ENCODE measurements at places on chromosomes 6 and 20.
A peak's percentile ranks its signal among the peaks of the same experiment; 100 is the strongest.

- DNase-seq = no peak
These were observed 43.7 kb upstream of the DST start for GRCh38 chr6:56686429-56686828.

DNA sequence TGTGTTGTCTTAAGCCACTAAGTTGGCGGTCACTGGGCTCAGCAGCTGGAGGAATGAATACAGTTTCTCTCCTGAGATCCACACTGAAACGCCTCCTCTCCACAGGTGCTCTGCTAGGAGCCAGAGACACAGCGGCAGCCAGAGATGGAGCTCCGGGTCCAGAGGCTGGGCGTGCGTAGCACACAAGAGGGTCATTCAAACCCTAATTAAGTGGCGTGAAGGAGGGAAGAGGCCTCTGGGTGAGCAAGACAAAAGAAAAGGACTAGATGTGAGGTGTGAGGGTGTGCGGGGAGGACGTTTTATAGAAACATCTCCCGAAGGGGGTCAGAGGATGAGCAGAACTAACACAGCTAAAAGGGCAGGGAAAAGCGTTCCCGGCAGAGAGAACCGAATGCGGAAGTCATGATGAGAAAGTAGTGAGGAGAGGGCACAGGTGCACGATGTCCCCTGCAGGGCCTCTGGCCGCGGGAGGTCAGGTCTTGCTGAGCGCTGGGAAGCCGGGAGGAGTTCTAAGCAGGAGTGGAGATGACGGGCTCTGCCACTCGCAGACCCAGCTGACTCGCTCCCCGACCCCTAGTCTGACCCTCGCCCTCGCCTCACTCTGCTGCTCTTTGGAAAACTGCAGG, 54.4 kb downstream of the BMP7 start:
- no peak for DNase-seq

DNA sequence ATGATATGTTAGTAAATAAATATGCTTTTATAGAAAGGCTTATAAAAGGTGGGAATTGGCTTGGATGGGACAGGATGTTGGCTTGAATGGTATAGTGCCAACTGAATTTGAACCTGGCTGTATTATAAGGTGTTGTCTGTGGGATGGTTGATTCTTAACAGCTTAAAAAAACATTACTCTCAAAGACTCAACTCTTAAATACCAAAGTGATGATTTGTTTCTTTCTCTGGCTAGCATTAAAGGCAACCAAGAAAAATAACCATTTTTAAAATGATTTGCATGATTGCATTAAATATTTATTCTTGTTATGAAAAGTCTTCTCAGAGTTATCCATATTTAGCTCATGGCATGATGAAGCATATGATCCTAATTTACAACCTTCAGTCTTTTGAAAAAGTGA, 216.2 kb downstream of the RIMS1 start:
- DNase-seq = no peak

DNA sequence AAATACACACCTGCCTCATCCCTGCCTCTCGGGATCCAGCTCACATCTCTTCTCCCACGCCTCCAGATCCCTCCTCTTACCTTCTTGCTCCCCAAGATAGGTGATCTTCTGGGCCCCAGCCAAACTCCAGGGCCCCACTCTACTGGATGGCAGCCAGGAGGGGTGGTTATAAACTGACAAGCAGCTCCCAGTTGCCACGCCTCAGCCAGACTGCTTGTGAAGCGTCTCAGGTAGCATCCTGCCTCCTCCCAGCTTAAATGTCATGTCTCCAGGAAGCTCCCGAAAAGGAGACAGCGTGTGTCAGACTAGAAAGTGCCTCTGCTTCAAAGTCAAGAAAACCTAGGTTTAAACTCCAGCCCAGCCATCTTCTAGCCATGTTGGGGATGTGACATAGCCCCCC, 114.1 kb downstream of the LRFN2 start:
- DNase-seq = no peak

DNA sequence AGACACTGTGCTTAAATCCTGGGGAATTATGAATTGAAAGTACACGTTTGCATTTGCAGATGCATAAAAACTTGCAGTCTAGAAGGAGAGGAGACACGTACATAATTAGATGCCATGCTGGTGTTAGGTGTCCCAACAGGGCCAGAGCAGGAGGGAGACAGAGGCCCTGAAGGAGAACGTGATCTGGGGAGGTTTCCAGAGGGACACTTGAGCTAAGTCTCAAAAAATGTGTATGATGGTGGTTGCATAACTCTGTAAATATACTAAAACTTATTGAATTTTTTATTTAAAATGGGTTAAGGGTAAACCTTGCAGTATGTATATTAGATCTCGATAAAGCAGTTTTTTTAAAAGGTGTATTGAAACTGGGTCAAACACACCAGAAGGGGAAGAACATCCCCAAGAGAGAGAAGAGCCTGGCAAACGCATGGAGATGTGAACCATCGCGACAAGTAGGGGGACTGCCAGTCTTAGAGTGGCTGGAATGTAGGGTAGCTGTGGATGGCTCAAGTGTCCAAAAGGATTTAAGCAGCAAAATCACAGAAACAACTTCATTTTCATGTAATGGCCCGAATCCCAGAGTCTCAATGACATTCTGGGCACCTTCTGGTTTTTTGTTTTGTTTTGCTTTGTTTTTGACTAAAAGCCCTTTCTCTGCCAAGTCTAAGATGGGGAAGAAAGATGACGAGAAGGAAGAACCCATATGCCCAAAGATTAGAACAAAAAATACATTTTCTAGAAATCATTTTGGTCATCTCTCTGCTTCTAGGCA, 15.3 kb downstream of the TRAF3IP2 start:
- DNase-seq = no peak

DNA sequence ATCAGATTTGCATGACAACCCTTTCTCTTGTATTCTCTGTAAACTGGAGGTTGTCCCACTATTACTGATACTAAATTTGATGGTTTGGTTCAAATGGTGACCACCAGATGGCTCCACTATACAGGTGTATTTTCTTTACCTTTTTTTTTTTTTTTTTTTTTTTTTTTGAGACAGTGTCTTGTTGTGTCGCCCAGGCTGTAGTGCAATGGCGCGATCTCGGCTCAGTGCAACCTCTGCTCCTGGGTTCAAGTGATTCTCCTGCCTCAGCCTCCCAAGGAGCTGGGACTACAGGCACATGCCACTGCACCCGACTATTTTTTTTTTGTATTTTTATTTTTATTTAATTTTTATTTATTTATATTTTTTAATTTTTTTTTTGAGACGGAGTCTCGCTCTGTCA, 6.6 kb upstream of the WTAP start:
- DNase-seq = peak; percentile 42

GRCh38 chr6:21596949-21597682, 3.6 kb downstream of the SOX4 start:
- DNase-seq = no peak

DNA sequence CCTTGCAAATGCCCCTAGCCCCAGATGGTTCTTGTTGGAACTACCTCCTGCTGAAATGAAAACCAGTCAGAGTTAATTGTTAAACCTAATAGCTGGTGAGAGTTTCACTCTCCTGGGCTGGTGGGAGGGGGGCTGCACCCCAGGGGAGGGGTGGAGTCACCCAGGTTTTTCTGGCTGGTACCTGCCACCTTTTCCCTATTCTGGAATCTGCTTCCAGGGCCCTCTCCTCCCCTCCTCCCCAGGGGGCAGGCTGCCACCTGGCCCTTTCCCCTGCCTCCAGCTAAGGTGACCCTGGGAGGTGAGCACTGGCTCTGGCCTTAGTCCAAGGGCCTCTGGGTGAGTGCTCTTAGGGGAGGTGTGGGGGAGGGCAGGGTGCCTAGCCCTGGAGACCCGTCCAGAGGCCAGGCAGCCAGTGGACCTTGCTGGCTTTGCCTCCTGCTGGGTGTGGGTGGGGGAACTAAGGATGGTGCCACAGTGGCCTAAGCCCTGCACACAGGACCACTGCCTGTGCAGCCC, 48.8 kb upstream of the EPB41L1 start:
- DNase-seq = no peak

- DNase-seq = no peak
These were observed 545.6 kb upstream of the MAP3K7 start for GRCh38 chr6:91132461-91132860.

Measured in T follicular helper cell (primary cell).